Hepatic stellate cell (primary cell): ENCODE measurements at places on chromosomes 2 and 18.
A peak's percentile ranks its signal among the peaks of the same experiment; 100 is the strongest.

- DNase-seq, result no peak
These were observed 73.6 kb downstream of the ACOXL start for GRCh38 chr2:110805894-110806452.

- no peak for DNase-seq
These were observed 24.7 kb upstream of the COLEC12 start for GRCh38 chr18:525036-525797.

DNA sequence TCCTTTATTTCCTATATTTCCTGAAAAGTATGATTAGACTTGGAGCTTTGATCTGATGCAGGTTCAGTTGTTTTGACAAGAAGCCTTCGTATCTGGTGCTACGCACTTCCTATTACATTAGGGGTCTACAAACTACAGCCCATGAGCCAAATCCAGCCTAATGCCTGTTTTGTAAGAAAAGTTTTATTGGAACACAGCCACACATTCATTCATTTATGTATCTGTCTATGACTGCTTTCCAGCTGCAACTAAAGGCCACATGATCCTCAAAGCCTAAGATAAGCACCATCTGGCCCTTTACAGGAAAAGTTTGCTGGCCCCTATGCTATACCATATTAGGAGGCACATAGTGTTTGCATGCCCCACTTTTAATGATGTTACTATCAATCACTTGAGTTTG, 26.0 kb downstream of the EIF2AK3 start:
- DNase-seq, result no peak

DNA sequence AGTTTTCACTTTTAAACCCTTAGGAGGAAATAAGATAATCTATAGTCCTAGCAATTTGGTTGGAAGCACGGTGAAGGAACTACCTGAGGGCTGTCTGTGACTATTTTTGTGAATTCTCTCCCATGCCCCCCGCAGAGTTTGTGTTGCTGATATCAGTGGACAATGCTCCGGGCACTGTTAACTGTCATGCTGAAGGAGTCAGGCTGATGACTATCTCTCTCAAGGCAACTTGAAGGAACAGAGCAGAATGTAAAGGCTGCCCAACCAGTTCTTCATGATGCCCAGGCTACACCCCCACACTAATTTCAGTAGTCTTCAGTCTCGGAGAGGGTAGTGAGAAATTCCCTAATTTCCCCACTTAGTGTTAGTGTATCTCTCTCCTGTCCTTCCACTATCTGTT, 21.6 kb upstream of the RAB6C start:
- DNase-seq, result no peak

DNA sequence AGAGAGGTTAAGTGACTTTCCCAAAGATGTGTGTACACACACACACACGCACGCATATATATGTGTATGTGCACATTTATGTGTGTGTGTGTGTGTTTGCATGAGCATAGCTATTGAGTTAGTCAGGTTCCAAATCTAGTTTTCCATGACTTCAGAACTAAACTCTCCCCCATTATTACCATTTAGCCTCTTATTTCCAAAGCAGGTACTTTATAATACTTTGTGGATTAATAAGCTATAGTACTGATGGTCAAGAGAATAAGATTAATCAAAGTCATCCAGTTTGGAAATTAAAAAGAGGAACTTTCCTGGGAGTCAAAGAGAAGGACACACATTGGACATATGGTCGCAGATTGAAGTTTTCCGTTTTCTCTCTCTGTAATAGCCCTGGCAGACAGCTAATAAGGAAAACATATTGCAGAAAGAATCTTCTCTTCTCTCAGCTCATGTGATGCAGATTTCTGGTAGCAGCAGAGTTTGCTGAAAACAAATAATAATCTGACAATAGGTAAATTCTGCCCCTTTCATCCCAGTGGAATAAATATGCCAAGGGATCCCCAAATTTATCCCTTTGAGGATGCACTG, 410.9 kb upstream of the TCF4 start:
- no peak for DNase-seq

GRCh38 chr2:61762292-61762691, 91.6 kb downstream of the FAM161A start:
- DNase-seq, result no peak

GRCh38 chr18:46632401-46633071, 24.5 kb downstream of the LOXHD1 start:
- no peak for DNase-seq

DNA sequence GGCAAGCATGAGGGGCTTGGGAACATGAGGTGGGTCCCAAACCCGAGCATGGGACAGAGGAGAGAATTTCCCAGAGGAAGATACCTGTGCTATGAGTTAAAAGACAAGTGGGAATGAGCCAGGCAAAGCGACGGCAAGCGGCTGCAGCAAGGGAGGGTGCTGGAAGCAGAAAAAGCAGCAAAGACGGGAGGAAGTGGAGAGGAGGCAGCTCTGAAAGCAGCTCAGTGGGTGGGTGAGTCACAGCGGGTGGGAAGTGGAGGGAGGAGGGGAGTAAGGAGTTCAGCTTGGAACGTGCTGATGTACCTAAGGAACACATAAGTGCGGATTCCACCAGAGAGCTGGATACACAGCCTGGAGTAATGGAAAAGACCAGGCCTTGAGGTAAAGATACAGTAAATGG, 41.4 kb downstream of the THUMPD2 start:
- peak; percentile 56 for DNase-seq

GRCh38 chr2:187404431-187405110, 43.5 kb downstream of the CALCRL start:
- no peak for DNase-seq

- DNase-seq, result no peak
These were observed 232.0 kb downstream of the CNTNAP5 start for GRCh38 chr2:124257120-124257519.

DNA sequence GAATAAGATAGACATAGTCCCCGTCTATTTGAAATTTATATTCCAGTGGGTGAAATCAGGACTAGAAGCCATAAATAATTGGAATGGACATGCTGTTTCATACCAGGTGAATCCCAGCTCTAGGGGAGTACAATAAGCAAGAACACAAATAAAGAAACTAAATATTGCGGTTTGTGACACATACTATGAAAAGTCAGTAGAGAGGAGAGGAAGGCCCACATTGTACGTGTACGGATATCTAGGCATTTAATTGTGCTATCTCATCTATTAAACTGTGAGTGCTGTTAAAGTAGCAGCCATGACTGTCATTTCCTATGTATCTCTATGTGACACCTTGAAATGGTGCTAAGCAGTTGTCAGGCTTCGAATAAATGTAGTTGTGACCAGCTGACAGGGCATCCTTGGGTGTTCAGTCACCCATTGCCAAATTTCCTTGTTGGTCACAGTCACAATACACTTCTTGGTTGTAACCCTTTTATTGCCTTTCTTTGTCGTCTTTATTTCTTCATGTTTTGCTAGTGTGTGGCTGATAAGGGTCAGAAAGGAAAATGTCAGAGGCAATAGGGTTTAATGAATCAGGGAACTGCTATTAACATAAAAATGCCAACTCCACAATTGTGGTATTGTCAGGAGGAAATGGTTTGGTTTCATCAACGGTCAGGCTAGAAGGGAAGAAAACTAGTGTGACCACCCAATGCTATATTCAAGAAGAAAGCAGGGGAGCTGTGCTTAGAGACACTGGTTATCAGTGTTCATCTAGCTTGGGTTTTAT, 31.5 kb downstream of the CPO start:
- DNase-seq, result no peak

GRCh38 chr2:212974692-212975091, 176.7 kb downstream of the IKZF2 start:
- DNase-seq, result no peak

- peak; percentile 31 for DNase-seq
These were observed 10.5 kb downstream of the PCARE start for GRCh38 chr2:29063646-29064345.

DNA sequence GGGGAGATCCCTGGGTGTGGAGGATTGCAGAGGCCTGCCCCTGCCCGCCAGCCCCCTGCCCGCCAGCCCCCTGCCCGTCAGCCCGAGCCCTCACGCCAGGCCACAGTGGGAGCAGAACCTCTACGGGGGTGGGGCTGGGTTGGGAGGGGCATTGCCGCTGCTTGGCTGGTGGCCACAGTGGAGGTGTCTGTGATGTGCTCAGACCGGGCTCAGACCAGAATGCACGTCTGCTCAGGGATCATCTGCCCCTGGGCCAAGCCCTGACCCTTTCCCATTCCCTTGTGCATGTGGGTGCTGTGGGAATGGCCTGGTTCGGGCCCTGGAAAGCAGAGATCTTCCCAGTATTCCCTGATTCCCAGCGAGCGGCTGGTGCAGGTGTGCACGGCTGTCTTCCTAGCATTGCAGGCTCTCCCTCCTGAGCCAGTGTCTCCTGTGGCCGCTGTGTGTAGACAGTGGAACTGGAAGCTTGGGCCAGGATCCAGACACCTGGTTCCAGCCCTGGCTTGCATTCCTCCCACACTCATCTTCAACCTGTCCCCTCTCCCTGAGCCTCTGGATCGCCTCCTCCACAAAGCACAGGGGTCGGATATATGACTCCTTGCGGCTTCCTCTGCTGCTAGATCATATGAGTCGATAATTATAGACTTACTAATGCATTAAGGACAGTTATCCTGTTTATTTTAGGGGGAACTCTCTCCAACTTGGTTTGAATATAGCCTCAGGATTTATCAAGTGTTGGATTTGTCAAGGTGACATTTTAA, 161.6 kb downstream of the LDLRAD4 start:
- DNase-seq, result no peak

- no peak for DNase-seq
These were observed 190.1 kb downstream of the ICOS start for GRCh38 chr2:204126705-204127104.

DNA sequence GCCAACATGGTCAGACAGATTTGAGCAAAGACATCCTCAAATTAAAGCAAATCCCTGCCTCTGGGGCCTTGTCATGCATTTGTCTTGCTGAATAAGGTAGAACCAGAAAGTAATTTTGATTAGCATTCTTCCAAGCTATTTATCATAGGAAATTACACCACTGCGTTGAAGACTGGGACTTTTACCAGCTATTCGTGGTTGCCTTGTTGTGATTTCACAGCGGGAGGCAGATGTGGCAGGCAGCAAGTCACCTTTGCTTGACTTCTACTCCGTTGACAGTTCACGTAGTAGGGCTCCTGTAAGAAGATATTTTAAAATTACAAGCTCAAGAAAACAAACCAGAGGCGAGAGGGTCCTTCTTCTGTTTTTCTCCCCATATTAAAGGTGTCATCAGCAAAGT, 80.6 kb downstream of the EN1 start:
- no peak for DNase-seq

DNA sequence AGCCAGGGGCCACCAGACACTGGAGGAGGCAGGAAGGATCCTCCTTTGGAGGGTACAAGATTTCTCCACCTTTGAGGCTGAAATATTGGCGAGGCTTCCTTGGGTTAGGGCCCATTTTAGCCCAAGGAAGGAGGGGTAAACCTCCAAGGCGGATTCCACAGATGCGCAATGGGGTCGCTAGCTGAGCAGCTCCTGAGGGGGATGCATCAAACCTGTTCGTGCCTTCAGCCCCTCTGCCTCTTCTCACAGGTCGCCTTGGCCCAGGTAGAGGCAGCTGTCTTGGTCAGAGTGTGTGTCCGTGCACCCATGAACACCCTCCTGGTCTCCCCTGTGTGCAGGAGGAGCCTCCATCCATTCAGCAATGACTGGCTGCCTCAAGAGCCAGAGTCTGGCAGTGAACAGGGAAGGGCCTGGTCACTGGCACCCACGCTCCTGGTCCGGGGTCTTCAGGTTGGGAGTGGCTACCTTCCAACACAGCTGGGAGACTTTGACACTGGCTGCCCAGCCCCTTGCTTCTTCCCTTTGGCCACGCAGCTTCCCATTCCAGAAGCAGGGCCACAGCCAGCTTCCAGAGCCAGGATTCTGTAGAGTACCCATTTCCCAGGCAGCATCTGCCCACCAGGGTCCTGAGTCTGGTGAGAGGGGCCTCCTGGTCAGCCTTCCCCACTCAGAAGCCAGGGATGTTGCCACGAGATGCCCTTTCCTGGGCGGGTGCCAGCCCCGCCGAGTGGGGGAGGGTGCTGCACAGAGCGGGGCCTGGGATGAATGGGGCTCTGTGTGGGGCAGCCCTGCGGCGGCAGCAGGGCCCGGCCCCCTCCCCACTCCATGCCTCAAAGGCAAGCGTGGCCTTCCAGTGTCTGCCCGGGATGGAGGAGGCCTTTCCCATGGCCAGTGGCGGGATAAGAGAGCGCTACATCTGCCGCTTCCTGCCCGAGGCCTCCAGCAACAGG, 95.8 kb upstream of the GPC1 start:
- DNase-seq, result no peak

DNA sequence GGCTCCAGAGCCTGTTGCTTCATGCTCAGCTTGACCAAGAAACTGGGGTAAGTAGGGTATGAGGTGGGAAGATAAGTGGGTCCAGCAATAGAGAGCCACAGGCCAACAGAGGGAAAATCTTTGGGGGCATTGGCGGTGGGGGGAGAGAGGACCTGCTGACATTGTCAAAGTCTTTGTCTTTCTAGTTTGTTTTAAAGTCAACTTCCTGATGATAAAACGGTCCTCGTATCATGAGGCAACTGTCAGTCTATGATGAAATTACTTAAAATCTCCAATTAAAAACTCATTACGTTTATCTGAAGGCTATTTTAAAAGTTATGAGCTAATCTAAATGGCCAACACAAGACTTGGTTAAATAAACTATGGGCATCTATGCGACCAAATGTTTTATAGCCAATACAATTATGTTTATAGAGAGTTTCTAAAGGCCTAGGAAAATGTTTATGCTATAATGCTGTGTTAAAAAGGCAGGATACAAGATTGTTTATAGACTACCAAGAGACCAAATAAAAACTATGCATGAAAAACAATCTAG, 84.4 kb upstream of the CD28 start:
- no peak for DNase-seq

DNA sequence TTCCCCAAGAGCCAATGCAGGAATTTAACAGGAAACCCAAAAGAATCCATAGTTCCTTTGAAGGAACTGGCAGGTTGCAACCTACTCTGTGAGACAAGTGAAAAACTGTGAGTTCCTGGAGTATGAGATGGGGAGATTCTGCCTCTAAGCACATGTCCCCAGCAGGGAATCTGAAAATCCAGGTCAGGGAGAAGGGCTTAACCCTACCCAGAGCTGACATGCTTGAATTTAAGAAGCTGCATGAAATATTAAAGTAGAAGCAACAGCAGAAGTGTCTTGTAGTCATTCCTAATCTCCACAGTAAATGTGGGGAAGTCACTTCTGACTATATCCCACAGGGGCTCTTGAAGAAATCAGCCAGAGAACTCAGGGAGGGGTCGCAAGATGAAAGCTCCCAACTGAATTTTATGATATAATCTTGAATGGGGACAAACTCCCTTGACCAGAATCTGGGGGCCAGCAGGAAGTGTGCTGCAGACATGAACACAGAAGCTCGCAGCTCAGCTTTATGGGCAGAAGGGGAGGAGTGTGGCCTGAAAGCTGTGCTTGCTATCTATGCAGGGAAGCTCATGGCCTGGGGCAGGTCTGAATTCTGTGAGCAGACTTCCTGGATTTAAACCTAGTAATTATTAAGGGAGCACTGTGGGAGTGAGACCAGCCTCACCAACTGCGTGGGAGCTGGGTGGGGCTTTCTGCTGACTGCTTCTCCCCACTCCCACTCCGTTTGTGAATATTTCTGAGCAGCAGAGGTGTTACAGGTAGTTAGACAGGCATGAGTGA, 184.1 kb upstream of the KYNU start:
- DNase-seq, result no peak

GRCh38 chr2:172179045-172179701, 76.5 kb upstream of the DLX2 start:
- no peak for DNase-seq

- DNase-seq, result no peak
These were observed 25.2 kb upstream of the GPR55 start for GRCh38 chr2:230949966-230950873.

GRCh38 chr2:189258616-189259365, 79.2 kb upstream of the COL5A2 start:
- no peak for DNase-seq

- no peak for DNase-seq
These were observed 785.8 kb downstream of the RNF144A start for GRCh38 chr2:7703048-7703447.
